ENCODE measurements at places on chromosomes 4 and X.

DNA sequence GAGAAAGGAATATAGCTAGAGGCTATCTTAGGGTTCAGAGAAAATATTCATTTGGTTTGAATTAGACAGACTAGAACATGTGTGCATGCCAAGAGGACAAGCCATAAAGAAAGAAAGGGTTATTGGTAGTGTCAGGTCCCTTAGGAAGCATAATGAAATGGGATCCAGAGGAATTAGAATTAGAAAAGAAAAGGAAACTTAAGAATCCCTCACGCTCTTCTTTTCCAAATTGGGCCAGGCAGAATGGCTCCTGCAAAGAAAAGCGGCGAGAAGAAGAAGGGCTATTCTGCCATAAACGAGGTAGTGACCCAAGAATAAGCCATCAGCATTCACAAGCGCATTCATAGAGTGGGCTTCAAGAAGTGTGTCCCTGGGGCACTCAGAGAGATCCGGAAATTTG, 4.9 kb upstream of the ABCG2 start:
- DNase-seq, result no peak

DNA sequence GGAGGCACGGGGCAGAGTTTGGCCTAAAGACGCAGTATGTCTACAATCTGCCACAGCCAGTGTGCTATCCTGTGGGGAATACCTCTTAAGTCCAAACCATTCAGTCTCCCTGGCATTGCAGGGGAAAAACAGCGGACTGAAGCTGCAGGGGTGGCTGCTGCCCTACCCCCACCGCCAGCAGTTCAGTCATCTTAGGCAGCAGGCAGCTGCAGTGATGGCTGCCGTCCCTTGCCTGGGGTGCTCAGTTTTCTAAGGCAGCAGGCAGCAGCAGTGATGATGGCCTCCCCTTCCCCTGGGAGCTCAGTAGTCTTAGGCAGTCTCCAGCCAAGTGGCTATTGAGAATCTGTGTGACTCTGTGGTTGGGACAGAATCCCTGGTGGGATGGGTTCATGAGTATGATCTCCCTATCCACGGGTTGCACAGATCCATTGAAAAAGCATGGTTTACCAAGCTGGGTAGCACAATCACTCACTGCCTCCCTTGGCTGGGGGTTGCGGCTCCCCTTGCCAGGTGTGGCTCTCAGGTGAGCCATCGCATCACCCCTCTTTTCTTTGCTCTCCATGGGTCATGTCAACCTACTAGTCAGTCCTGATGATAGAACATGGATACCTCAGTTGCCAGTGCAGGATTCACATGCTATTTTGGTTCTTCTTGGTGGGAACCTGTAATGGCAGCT, 48.9 kb upstream of the GRID2 start:
- DNase-seq, result no peak

GRCh38 chrX:10360116-10360515, 203.3 kb downstream of the CLCN4 start:
- no peak for DNase-seq

DNA sequence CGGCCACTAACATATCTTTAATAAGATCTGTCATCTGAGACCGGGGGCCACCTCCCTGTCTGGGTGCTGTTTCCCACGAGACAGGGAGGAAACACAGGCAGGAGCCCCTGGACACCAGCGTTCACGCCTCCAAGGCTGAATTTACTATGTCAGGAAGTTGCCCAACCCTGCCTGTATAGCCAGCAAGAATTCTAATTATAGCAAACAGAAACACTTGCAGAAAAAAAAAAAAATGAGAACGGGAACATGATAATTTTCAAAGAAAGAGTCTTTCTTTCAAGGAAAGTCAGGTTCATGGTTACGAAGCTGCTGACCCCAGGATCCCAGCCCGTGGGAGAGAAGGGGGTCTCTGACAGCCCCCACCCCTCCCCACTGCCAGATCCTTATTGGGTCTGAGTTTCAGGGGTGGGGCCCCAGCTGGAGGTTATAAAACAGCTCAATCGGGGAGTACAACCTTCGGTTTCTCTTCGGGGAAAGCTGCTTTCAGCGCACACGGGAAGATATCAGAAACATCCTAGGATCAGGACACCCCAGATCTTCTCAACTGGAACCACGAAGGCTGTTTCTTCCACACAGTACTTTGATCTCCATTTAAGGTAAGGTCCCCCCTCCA, at the start of gene IL3RA:
Gene IL3RA (plus strand): TSS at position 455 of the 613 bp plus-strand sequence. CDS start 4,981 bp downstream, outside the sequence.
- DNase-seq, result no peak

- no peak for DNase-seq
These were observed 7.3 kb downstream of the CCDC22 start for GRCh38 chrX:49242545-49243066.

DNA sequence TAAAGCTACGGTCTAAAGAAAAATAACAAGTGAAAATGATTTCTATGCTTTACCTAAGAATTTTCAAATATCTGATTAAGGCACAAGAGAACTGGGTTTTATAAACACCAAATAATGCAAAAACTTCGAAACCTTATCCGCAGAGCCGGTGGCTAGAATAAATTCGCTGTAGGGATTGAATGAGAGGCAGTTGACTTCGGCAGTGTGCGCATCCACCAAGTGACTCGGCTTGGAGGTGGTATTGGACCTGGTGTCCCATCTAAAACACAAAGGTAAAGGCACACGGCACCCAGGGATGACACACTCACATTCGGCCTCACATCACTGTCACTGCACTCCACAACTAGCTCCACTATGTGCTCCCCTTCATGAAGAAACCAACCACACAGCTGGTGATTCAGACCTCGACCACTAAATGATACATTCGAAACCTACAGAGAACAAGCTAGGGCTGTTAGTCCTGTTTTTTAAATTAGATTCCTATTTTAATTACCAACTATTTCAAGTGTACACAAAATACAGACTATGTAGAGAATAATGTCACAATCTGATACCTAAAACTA, 17.5 kb downstream of the RBBP7 start:
- no peak for DNase-seq

GRCh38 chr4:166014411-166014810, 141.4 kb downstream of the TLL1 start:
- DNase-seq, result no peak

DNA sequence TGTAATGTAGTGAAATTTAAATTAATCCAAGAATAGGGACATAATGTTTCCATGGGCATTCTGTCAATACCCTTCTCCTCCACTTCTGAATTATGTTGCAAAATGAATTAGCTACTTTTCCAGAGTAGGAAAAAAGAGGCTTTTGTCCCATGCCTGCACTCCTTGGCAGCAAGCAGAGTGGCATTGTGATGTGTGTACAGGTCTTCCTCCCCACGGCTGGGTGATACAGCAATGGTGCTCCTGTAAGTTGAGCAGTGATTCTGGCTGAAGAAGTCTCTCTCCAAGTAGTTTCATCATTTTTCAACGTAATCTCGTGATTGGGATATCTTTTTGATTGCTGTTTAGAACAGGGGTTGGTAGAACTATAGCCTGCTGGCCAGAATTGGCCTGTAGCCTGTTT, 59.9 kb downstream of the KIT start:
- DNase-seq, result no peak

DNA sequence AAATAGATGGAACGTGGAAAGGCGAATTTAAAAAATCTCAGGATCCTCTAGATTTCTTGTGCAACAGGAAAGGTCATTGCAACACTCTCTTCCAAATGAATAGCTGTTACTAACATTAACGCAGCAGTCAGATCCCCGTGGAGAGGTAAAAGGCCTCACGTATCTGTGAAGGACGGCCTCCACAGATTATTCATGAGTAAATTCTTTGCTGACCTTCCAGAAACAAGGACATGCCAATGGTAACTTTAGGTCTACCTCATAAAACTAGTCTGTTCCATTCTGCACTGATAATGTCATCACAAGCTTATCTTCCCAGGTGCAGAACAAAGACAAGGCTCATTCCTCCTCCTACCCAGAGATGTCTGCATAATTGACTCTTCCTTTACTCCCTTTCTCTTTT, 16.1 kb upstream of the REPS2 start:
- no peak for DNase-seq

DNA sequence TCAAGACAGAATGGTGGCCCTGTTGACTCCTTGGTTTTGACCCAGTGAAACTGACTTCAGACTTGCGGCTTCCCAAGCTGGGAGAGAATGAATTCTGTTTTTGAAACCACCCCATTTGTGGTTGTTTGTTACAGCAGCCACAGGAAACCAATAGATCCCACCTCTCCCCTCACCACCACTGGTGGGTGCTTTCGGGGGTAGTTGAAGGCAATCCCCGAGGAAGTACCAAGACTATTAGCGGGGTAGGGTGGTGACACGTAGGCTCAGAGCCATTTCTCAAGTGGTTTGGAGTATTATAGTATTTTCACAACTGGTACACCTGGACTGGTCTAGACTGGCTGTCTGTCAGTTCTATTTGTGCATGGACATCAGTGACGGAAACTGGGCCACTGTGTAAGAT, 189.1 kb upstream of the RBPJ start:
- no peak for DNase-seq

DNA sequence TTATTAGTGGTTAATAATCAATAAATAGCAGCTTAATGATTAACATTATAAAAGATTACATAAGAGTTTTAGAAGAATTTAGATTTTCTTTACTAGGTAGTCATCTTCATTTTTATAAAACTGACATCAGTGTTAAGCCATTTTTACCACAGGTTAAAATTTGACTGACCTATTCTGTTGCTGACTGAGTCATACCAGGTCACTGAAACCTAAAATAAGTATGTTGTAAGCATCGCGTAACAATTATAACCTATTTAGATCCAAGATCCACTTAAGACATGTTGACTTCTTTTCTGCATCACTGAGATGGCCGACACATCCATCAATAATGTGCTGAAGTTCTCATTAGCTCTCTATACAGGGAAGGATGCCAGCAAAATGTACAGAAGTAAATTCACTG, 36.7 kb downstream of the ARX start:
- no peak for DNase-seq

GRCh38 chrX:153386097-153386496, 15.1 kb downstream of the PNMA6E start:
- no peak for DNase-seq
